C1 segment of cervical spinal cord (tissue), 14 donors: ENCODE measurements at places on chromosomes 16 and 17.

GRCh38 chr17:14299280-14300141, 1.4 kb upstream of the HS3ST3B1 start:
- no peak for DNase-seq

GRCh38 chr17:28443901-28444638, 29.4 kb upstream of the SLC13A2 start:
- no peak for DNase-seq

GRCh38 chr17:72344613-72345012, 223.8 kb downstream of the SOX9 start:
- no peak for DNase-seq

DNA sequence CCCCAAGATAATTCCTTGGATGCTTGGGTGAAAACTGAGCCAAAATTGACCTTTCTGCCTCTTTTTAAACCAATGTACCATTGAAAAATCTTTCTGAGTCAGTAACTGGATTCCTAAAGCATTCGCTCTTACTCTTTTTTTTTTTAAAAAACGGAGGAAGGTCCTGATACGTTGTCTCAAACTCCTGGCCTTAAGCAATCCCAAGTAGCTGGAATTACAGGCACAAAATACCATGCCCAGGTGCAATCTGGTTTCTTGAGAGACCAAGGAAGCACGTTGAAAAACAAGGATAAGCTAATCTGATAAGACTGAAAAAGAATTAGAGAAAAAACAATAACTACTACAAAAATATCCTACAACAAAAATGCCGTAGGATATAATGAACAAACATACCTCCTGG, 136.5 kb downstream of the SSH2 start:
- no peak for DNase-seq

- no peak for DNase-seq
Observed at GRCh38 chr16:15703029-15703736, 53.1 kb downstream of the NDE1 start.

DNA sequence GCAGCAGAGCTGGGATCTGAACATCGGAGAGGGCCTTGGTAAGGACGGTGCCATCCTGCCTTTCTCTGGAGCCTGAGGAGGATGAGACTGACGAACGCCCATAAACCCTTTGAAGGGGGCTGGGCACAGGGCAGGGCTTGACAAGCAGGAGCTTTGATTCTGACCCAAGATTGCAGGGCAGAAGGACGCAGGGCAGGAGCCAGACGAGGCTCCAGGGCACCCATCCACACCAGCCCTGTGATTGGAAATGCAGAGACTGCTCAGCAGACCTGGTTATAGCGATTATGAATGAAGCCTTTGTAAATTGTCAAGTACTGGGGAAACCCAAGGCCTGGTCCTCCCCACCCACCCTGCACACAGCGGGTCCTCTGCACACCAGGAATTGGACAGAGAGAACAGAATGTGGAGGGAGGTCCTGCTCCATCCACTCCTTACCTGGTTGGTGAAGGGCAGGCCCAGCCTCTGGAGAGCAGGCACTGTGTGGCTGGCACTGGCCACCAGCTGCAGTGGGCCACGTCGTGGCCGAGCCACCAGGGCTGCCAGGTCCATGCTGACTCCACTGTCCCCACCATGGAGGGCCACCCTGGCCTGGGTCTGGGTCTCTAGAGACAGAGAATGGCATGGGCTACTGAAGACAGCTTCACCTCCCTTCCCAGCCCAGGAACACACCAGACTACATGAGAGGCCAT, 68.8 kb downstream of the RMI2 start:
- no peak for DNase-seq

GRCh38 chr17:55086635-55087058, 118.1 kb downstream of the STXBP4 start:
- no peak for DNase-seq

- no peak for DNase-seq
Observed at GRCh38 chr16:88781140-88782077, 3.6 kb downstream of the PIEZO1 start.

- no peak for DNase-seq
Observed at GRCh38 chr17:59396134-59396826, 64.8 kb downstream of the YPEL2 start.

GRCh38 chr17:4768298-4768697, 3.4 kb upstream of the TM4SF5 start:
- no peak for DNase-seq

- no peak for DNase-seq
Observed at GRCh38 chr16:81624403-81624759, 154.7 kb upstream of the PLCG2 start.

- DNase-seq, result no peak
Observed at GRCh38 chr17:64781014-64781756, 119.1 kb upstream of the SMURF2 start.

- no peak for DNase-seq
Observed at GRCh38 chr17:511833-512251, 159.2 kb upstream of the RPH3AL start.

- no peak for DNase-seq
Observed at GRCh38 chr16:85504242-85504641, 108.9 kb upstream of the GSE1 start.

DNA sequence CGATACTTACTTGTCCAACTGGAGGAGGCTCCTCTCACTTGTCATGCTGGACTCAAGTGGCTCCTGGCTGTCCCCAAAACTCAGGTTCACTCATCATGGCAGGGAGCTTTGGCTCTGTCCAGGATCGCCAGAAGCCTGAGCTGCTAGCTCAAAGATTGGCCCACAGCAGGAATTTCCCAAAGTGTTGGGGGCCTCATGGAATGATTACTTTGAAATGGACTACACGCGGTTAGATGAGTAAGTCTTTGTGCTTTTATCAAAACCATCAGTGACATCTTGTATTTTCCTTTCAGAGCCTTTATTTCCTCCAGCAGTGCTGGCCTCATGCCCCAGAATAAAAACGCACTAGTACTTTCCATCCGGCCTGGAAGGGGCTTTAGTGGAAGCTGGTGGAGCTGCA, 29.2 kb upstream of the PHB1 start:
- no peak for DNase-seq

GRCh38 chr17:61833536-61834193, 29.7 kb downstream of the BRIP1 start:
- DNase-seq, result no peak

GRCh38 chr17:60327901-60328273, 64.0 kb downstream of the USP32 start:
- no peak for DNase-seq

- no peak for DNase-seq
Observed at GRCh38 chr17:30095507-30096244, 20.9 kb upstream of the NSRP1 start.

DNA sequence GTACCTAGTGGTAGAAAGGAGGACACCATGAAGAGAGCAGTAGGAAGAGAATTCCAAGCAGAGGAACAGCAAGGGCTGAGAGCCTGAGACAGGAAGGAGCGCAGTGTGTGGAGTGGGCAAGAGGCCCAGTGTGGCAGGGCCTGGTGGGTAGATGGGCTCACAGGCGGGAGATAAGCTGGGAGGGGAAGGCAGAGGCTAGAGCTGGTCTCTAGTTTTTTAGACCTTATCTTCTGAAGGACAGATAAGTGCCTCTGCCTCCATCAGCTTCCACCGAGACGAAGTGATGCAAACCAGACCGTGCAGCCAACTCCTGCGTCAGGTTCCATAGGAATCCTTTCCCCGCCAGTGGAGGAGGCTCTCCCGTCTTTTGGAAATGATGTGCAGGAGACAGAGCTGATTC, 33.6 kb downstream of the CDH1 start:
- no peak for DNase-seq

DNA sequence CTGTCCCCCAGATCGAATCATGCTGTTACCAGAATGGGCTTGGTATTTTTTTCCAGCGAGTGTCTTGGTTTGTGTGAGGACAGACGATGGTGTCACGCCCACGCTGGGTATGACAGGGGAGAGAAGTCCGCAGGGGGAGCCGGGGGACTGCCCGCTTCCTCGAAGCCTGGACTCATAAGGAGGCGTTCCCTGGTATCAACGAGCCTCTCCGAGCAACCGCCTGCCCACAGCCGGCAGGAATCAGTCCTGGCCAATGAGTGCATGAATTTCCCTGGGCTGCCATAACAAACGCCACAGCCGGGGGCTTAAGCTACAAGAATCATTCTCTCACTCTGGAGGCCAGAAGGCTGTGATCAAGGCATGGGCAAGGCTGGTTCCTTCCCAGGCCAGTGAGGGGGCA, 26.1 kb upstream of the JPH3 start:
- DNase-seq, result no peak

- DNase-seq, result peak; percentile 45
Observed at GRCh38 chr17:32285746-32286517, 20.3 kb downstream of the RHBDL3 start.

DNA sequence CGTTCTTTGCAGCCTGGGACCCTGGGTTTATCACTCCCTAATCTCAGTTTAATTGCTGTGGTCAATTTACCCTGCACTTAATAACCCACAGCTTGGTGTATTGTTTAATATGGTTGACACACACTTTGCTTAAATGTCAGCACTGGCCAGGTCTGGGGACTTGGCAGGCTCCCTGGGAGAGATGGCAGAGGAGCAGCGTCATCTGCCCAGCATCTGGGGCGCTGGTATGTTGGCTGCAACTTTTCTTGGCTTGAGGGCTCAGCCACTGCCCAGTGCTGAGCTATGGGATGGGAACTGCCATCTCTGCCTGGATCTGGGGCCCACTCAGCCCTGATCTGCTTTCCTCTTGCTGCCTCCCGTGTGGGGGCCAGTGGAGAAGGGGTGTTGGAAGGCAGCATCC, 115.7 kb upstream of the IRX3 start:
- no peak for DNase-seq

GRCh38 chr17:28996554-28997096, 9.2 kb downstream of the SEZ6 start:
- no peak for DNase-seq

DNA sequence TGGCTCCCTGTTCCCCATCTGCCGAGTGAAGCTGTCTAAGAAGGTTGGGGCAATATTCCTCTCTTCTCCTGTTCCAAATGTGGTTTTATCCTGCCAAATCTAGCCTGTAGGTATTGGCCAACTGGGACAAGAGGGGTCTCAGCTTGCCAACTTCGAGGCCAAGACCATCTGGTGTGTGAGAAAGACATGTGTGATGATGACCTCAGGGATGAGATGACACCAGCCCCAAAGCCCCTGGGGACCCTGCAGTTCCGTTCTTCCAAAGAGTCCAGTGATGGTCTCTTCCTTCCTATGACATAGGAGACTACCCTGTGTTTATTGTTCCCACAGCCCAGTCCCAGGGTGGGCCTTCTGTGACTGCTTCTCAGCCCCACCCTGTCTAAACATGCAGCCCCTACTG, 34.8 kb upstream of the ADAMTS18 start:
- DNase-seq, result no peak

DNA sequence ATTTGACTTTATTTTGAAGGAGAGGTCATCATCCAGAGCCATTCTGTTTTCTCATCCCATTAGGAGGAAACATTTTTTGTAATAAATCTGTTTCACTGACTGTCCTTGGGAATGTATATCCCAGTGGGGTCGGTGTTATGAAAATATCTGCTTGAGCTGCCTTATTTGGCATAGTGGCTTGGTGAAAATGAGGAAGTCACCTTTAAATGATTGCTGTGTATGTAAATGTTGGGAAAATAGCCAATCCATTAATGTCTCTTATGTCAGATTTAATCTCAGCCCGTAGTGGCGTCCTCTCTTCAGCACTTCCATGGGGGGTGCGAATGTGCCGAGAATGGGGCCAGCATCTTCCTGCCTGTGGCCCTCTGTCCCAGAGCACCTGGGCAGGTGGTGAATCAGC, 57.6 kb downstream of the BANP start:
- no peak for DNase-seq

GRCh38 chr17:6100146-6100545, 30.0 kb downstream of the WSCD1 start:
- no peak for DNase-seq

DNA sequence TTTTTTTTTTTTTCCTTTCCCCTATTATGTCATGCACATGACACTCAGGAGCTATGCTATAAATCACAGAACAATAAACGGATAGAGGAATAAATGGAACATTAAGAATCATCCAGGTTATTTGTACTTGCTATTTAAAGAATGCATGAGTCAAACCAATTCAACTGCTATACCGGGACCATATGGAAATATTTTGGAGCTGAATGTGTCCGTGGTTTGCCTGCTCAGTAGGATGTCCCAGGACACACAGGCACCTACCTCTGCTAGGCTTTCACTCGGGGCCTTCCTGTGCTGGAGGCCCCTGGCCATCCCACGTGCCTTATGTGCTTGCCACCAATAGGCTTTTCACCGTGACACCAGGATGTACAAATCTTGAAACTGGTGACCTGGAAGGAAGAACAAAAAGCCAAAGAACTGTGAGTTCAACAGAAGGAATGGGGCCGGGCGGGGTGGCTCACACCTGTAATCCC, 15.3 kb upstream of the SEC14L1 start:
- DNase-seq, result no peak

DNA sequence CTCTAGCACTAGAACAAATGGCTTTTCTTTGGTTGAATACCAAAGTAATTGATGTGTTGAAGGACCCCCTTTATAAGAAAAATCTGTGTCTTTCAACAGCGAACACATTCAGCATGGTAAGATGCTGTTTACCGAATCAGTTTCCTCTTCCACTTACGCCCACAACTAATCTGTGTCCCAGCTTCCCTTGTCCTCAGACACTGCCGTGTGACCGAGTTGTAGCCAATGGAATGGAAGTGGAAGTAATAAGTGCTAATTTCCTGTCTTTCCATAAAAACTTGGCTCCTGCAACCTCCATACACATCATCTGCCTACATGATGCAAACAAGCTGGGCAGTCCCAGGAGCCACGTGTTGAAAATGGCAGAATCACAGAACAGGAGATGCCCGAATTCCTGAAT, 10.4 kb downstream of the CDIPT start:
- DNase-seq, result peak; percentile 88

GRCh38 chr16:3076577-3076976, 11.1 kb downstream of the IL32 start:
- no peak for DNase-seq

GRCh38 chr17:76672892-76673291, 29.3 kb upstream of the ST6GALNAC1 start:
- DNase-seq, result no peak

DNA sequence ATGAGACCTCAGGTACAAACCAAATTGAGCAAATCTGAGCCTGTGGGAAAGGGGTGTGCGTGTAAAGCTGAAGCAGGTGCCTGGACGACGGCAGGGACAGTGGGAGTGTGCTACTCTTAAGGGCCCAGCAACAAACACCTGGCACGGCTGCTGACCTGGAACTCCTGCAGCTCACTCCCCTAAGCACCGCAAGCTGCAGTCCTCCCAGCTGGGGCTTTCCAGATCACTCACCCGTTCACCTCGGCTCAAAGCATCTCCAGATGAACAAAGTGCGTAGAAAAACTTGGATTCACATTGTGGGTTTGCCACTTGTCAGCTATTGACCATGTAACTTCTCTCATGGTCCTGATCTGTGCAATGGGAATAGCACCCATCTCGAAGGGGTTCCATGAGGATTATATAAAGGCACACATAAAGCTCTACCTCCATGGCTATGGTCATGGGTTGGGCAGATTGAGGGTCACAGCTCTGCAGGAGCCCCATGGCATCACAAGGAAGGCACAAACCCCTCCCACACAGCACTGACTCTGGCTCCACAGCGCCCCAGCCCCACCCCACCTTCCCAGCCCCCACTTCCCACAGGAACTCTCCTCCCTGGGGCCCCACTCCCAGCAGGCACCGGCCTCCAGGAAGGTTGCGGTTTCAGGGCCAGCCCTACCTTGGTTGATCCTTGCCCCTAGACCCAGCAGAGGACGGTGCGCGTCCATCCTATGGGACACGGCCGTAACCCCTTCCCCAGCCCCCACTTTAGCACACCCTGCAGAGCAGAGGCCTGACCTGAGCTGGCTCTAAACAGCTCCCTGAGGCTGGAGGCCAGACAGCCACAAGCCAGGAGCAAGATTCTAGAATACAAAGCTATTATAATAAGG, 21.9 kb downstream of the ST3GAL2 start:
- DNase-seq, result no peak

GRCh38 chr17:40532520-40533253, 31.3 kb upstream of the TNS4 start:
- no peak for DNase-seq
